Caudate nucleus (tissue), 63 donors: ENCODE measurements at places on chromosomes 1 and 21.

DNA sequence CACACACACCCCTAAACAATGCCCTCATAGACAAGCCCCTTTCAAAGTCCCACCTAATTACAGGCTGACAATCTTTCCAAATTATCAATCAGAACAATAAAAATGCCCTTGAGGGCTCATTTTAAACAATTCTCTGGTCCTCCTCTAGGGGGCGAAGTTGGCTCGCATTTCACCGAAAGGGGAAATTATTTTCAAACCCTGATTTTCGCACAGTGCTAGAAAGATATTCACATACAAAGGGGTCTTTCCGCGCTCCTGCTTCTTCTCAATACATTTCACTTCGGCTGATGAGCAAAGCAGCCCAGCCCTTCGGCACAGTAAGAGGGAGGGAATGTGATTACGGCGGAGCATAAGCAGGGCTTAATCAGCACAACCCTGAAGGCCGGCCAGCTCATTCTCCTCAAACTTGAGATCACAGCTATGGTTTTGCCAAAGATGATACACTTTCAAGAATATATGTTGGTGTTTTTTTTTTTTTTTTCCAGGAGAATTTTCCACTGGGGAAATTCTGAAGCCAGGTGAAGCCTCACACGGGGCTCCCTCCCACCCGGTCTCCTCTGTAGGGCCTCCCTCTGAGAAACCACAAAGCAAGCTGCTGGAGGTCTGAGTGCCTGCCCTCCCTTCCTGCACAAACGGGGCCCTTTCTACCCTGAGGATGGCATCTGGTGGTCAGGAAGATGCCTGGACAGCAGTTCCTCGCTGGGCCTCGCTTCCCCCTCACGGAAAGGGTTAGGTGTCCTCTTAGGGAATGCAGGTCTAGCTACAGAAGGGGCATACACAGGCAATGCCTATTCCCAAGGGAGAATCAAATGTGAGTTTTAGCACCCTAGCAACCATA, 66.9 kb downstream of the GNG12 start:
- DNase-seq, result peak; percentile 13

DNA sequence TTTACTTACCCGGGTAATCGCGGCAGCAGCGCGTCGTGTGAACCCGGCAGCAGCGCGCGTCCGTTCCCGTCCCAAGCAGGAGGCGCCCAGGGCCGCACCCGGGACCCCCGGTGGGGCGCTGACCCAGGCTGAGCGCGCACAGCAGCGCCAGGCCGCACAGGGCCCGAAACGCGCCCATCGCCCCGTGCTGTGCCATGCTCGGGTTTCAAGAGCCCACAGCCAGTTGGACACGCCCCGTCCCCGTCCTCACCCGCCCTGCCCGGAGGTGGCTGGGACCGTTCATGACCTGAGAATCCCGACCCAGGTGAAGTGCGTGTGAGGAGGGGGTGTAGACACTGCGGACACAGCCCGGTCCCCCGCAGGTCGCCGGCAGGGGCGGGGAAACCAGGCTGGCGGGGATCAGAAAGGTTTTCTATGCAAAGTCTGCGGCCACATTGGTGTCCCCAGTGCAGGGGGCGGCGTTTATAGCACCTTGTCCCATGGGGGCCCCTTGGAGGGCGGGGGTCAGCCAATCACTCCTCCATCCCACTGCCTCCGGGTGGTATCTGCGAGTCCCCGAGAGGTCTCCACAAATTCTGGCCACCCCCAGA, at the start of gene TNFRSF18:
Gene TNFRSF18 (minus strand): TSS at position 217 of the 590 bp plus-strand sequence. CDS start 21 bp downstream, at position 196.
- no peak for DNase-seq

DNA sequence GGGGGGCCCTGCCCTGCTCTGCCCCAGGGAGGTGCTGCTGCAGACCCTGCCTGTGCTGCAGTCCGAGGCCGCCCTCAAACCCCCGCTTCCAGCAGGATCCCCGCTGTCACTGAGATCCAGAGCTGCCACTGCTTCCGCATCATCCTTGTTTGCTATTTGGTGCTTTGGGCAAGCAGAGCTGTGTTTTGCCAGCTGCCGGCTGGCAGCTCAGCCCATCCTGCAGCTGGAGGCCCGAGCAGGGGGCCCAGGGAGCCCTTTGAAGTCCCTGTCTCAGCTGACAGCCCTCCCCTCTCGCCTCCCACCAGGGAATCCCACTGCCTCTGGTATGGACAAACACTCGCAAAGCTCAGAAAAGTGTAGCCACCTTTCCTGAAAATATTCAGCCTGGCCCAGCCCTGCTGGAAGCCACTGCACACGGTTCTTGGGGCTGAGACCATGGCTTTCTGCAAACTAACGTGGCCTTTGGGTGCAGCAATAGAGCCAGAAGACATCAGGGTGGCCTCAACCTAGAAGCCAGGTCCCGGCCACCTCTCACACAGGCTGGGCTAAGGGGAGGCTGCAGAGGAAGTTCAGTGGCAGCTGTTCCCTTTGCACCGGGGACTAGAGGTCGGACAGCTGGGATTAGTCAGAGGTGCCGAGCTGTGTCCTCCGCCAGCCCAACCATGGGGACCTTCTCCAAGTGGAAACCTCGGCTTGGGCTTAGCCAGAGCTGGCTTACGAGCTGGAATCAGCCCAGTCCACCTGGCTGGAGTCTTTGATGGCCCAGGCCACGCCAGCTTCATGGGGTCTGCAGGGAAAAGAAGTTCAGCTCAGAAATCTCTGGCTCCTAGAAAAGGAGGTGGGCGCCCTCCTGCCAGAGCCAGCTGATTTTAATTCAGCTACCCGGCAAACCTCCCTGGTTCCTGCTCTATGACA, 107.1 kb downstream of the SPSB1 start:
- DNase-seq, result no peak

DNA sequence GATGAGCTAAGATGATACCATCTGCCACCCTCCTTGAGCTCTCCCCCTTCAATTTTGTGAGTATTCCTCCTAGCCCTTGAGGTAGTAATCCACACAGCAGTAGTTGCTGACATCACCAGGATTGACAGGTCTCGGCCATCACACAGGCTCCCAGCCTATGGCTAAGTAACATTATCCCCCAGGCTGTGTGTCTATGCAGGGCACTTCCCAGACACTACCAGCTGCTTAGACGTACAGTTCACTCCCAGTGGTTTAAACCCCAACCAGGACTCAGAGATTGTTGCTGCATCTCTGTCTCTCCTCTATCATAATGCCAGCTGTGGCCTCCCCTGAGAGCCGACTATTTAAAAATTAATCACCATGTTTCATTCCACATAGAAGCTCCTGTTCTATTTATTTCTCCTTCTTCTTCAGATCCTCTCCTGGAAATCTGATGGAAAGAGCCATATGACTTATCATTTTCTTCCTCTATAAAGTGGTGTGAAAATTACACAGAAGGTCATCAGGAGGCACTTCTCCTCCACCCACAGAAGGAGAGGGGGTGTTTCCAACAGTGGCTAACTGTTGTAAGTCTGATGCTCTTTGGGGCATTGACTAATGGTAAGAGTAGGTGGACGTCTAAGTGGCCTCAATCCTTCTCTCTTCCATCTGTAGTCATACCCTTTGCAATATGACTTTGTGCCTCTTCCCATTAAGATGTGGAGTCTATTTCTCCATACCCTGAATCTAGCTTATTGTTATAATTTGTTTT, 396.3 kb downstream of the SETD4 start:
- DNase-seq, result no peak

GRCh38 chr1:61448914-61449313, 276.0 kb downstream of the TM2D1 start:
- DNase-seq, result no peak

GRCh38 chr1:55071477-55071876, 32.1 kb downstream of the PCSK9 start:
- no peak for DNase-seq

DNA sequence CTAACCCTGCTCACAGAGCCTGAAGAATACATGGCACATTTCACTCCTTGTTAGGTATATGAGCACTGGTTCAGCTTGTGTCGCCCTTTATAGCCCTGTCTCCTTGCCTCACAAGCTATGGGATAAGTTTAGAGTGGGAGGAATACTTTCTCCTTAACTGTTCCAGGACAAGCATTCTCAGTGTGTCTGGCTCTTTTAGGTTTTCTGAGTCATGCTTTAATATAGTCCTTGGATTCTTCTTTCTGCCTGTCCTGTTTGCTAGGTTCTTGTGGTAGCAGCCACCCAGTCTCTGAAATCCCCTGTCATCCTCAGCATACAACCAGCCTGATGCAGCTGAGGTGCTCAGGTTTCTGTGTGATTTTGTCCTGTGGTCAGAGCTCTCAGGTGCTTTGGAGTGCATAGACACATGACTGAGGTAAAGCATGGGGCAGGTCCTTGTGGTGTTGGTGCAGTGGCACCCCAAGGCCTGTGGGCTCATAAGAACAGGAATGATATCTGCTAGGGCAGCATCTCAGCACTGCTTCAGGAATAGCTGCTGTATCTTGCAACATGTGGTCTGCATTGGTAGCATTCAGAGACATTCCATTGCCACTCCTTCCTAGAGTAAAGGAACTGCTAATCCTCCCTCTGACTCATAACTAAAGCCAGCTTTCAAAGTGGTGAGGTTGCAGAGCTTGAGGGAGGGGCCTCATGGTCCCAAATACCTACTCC, 14.2 kb upstream of the CASQ2 start:
- DNase-seq, result no peak

DNA sequence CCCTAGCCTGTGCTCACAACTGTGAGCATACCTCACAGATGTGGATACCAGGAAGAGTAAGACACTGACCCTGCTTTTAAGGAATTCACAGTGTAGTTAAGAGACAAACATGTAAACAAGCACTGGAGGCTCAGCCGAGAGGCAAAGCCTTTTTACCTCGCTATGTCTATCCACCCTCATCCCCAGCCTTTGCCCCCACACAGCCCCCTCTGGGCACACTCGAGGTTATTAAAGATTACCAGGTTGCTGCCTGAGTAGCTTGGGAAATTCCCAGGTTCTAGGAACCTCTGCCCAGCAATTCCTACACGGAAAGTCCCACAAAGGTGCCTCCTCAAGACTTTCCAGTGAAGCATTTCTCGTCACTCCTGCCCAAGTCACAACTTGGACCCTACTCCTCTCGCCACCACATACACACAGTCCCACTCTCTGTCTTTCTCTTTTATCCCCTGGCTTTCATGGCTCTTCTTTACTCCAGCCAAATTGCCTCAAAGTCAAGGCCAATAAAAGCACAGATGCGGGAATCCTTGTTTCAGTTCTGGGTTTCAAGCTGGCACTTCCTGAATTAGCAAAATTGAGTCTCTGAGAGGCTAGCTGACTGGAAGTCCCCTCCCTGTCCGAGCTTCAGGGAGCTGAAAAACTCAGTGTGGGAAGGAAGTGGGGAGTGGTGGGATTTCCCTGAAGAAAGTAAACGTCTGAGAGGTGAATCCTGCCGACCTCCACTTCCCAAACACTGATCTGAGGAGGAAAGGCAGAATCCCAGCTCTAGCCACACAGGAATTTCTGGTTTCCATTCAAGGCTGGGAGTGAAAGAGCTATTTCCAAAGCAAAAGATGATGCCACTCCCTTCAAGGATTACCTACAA, 7.6 kb downstream of the DENND2D start:
- no peak for DNase-seq

- no peak for DNase-seq
Observed at GRCh38 chr1:86421601-86422280, 2.2 kb upstream of the CLCA2 start.

DNA sequence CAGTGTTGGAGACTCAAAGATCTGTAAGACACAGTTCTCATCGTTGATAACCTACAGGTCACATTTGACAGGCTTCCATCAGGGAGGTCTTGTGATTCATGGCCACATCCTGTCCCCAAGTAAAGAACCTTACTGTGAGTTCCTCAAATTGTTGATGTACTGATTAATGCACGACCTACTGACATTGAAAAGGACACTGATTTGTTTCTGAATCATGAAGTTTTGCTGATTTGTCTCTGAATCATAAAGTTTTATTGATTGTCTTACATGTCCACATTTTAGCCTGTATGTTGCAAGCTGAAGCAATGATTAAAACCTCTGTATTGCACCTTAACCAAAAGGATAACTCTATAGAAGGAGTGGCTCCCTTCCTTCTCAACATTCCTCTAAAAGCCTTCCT, 476.3 kb upstream of the RUNX1 start:
- no peak for DNase-seq

DNA sequence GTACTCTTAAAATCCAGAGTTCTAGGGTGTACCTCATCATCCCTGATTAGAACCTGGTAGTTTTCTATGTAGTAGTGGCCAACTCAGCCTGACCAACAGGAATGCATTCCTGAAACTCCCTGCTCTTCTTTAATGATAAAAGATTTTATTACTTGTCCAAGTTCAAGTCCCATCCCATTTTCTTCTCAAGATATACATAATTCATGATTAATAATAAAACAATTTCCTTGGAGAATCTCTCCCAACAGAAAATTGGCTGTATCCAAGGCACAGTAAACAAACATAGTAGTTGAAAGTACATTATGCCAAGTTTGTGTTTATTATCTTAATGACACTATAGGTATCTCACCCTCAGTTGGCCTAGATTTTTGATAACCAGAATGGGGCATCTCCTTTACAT, 714.1 kb upstream of the ADAMTS5 start:
- no peak for DNase-seq

DNA sequence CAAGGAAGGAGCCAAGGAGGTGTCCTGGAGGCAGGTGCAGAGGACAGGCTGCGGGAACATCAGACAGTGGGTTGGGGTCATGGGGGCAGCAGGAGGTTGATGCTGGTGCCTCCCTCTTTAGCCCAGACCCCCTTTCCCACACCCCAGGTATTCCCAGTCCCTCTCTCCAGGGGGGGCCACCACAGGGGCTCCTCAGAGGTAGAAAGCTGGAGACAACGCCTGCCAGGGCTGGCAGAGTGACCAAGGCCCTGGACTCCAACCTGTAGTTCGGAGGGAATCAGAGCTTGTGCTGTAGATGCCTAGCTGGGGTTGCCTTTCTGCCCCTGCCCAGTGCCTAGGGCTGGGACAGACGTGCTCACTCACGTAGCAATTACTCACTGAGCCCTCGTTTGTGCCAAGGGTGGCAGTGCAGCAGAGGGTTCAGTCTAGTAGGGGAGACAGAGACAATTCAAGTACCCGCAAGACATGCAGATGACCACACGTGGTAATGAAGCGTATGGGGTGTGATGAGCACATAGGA, 148.2 kb downstream of the PTPRU start:
- DNase-seq, result no peak
